ENCODE measurements at places on chromosomes 16 and 17. TPM values are rescaled to one million over a fixed set of nuclear protein-coding genes. Genes with fewer than 3 reads are reported as not detected.

GRCh38 chr16:56272583-56272894 is 81.2 kb downstream of the GNAO1 start:
- DNase-seq: no peak

DNA sequence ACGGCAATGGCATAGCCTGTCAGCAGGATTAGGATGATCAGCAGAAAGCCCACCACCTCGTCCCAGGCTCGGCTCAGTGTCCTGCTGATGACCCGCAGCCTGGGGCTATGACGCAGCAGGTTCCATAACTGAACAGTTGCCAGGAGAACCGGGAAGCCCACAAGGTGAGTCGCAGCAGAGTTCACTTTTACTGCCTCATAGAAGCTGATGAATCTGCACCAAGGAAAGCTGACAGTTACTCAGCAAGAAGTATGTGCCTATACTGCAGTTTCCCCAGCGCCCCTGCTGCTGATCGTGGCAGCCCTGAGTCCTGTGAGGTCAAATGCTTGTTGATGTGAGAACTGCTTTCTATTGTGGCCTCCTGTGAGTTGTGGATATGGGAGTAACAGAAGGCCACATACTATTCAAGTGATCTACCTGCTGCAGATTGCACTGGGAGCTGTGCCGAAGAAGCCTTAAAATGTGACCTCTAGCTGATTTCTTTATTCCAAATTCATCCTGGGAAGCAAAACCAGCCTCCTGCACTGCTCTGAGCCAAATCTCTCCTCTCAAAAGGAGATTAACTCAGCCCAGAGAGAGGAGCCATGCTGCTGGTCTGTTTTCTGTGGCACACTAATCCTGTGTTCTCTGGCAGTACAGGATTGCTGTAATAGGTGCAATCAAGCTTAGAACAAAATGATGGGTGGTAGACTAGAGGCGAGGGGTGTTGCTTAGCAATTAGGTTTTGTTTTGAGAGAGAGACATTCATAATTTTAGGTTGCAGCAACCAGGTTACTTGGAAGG is 38.8 kb downstream of the IST1 start:
- no peak for DNase-seq

Gene KRTAP16-1
- not detected for total RNA-seq

- no peak for DNase-seq
Observed at GRCh38 chr16:15803618-15804017, 53.2 kb downstream of the MYH11 start.

DNA sequence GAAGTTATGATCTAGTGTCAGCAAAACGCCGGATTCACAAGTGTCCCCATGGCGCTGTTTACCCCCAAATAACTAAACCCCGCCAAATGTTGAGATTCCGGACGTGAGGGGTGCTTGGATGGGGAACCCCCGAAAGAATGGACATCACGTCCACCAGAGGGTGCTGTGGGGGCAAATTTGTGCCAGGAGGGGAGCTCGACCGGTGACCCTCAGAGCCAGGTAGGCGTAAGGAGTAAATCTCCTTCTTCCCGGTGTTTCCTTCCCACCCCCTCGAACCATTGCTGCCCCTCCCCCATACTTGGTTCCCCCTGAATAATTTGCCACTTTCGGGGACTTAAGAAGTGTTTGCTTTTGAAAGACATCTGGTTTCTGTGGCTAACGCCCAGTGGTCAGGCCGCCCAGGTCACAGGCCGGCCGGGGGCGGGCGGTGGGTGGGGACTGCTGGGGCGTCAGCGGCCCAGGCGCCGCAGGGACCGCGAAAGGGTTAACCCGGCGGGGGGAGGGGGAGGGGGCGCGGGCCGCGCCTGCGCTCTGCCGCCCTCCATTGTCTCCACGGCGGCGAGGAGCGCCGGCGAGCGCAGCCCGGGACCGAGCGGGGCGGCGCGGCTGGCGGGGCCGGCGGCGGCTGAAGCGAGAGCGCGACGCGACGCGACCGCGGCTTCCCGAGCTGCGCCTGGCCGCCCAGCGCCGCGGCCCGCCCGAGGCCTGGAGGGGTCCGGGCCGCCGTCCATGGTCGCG is at the start of gene ZNRF1:
ZNRF1 (plus strand) TSS at position 544 of the 738 bp plus-strand sequence. CDS start 648 bp downstream, outside the sequence.
- DNase-seq: peak; percentile 89

Gene C17orf78
- total RNA-seq: not detected

GRCh38 chr17:4559966-4560365 is 411 bp downstream of the GGT6 start:
- DNase-seq: no peak

DNA sequence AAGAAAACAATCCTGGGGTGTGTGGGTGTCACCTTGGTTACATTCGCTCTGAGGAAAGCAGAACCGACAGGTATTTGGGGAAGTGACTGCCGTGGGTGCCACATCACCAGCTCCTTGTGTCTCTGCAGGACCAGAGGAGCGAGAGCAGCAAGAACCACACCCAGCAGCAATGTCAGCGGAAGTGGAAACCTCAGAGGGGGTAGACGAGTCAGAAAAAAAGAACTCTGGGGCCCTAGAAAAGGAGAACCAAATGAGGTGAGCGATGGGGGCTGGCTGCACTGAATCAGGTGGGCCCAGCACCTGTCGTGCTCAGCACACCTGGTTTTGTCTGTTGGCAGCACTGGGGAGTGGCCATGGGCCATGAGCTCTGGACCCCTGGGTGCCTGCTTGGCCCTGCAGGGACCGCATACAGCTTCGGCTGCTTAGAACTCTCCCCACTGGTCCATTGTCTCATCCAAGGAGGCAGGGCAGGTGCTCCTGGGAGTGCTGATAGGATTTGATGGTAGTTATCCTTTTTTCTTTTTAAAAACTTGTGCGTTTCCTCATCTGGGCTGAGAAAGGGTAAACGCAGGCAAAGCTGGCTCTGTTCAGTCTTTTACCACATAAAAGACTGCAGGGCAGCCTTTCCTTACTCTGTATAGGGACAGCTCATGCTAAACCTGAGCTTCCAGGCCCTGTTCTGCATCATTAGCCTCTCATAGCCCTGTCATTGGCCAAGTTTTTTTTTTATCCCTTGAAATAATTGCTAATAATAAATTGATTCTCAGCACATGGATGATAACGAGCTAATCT is 29.4 kb downstream of the HMOX2 start:
- peak; percentile 72 for DNase-seq

GRCh38 chr16:79628501-79628975 is 28.0 kb upstream of the MAF start:
- DNase-seq: no peak

Gene CHD9NB
- 0.74 TPM for total RNA-seq

GRCh38 chr17:1239210-1239609 is 31.0 kb upstream of the BHLHA9 start:
- DNase-seq: no peak

GRCh38 chr17:78933025-78933958 is 8.1 kb upstream of the TIMP2 start:
- peak; percentile 56 for DNase-seq

Gene GNPTG
- total RNA-seq: 43.5 TPM

DNA sequence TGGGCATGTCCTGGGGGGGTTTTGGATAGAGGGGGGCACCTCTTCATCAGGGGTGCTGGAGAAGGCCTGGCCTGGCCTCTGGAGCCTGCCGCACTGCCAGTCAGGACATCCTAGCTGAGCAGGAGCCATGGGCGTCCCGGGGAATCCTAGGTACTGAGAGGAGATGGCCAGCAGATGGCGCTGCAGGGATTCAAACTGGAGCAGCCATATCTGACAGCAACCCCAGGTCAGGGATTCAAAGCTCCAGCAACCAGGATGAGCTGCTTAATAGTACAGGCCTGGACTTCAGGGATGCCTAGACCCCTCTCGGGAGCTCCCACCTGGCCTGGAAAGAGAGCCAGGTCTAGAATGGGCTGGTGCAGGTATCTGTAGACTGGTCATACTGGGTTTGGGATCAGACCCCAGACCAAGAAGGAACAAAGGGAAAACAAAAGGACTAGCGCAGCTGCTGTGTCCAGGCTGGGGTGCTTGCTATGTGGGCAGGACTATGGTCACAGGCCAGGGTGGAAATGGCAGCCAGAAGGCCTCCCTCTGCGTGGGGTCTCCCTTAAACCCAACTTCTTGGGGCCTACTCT is 306.9 kb upstream of the RBFOX1 start:
- DNase-seq: peak; percentile 81

Gene NOD2
- total RNA-seq: 0.82 TPM

DNA sequence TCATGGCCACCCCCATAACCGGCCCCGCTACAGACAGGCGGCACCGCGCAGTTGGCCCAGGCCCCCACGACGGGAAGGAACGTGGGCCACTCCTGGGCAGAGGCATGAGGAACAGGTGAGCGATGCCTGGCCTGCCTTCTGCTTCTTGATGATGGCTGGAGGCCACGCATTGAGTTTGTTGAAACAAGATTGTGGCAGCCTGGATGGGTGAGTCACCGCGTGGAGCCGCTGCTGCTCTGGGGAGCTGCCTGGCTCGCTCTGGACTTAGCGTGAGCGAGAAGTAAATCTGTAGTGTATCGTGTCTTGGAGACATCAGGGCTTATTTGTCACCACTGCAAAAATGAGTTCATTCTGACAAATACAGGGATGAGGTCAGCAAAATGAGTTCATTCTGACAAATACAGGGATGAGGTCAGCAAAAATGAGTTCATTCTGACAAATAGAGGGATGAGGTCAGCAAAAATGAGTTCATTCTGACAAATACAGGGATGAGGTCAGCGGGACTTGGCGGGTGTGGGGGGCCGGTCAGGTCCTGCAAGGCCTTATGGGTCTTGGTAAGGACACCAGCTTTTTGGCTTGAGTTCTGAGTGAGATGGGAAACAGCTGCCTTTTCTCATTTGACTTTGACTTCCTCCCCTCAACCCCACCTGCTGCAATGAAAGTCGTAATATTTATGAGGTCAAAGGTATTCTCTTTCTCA is 93.0 kb downstream of the SEC14L1 start:
- peak; percentile 45 for DNase-seq

GRCh38 chr16:29978081-29978480 is 4.4 kb downstream of the TAOK2 start:
- DNase-seq: no peak

Gene NAGS
- total RNA-seq: 2.9 TPM

Gene RUNDC3A
- total RNA-seq: 4.5 TPM

DNA sequence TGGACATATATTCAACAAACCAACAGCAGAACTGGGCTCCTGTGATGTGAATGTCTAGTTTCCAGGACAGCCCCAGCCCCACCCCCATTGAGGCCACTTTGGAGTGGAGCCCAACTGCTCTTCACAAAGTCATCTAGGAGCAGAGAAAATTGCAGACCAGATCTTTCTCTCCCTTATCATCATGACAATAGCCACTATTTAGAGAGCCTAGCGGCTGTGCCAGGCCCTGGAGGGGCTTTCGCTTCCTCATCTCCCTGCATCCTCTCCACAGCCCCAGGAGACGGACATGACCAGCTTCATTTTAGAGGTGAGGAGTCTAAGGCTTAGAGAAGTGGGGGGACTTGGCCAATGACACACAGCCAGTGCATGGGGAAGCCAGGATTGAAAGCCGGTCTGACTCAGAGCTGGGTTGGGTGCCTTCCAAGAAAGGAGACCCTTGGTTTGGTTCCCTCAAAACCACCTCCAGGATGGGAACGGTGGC is 1.4 kb downstream of the PRSS8 start:
- no peak for DNase-seq

Gene RTN4RL1
- total RNA-seq: 4.4 TPM

GRCh38 chr17:6711681-6712057 is 1.5 kb downstream of the SLC13A5 start:
- no peak for DNase-seq

Gene TBC1D28
- not detected for total RNA-seq

GRCh38 chr17:75418531-75418930 is 13.1 kb upstream of the GRB2 start:
- no peak for DNase-seq

Gene SMARCD2
- 39.0 TPM for total RNA-seq

DNA sequence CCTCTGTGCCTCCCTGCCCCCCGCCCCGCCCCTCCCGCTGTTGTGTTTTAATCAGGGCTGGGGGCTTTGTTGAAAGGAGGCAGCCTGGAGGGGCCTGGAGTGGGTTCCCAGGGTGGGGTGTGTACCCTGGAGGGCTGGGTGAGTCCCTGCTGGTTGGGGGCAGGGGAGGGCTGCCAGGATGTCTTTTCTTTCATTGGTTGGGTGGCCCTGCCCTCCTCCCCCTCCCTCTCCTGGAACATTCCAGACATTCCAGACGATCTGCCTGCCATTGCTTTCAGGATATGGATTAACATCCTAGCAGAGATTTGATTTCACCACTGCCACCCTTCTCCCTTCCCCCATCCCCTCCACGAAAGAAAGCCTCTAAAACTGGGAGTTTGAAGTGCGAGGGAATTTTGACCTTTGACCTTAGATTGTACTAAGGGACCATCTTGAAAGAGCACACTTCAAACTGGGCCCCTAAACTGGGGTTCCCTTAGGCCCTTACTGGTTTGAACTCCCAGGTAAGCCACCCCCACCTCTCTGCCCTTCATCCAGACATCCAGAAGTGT is 25.3 kb downstream of the IGF2BP1 start:
- DNase-seq: no peak

GRCh38 chr16:57041182-57042156 is 50.9 kb upstream of the CPNE2 start:
- no peak for DNase-seq

DNA sequence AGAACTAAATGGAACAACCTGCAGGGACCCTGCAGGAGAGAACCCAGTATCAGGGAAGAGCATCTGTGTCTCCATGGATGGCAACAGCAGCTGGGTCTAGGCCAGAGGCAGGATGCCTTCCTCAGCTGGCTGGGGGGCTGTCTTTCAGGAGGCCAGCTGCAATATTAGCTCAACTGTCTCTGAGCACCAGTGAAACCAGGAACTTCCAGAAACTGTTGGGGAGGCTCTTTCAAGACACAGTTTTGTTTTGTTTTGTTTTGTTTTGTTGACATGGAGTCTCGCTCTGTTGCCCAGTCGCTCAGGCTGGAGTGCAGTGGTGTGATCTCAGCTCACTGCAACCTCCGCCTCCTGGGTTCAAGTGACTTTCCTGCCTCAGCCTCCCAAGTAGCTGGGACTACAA is 7.6 kb downstream of the GPR142 start:
- DNase-seq: no peak

Gene TMIGD1
- total RNA-seq: not detected

GRCh38 chr17:59391021-59391420 is 59.6 kb downstream of the YPEL2 start:
- no peak for DNase-seq

Gene SMTNL2
- total RNA-seq: 15.2 TPM

Gene ADAMTS18
- total RNA-seq: not detected

Gene SKAP1
- not detected for total RNA-seq

Gene ITGAX
- total RNA-seq: 2.1 TPM

GRCh38 chr16:54286366-54287130 is at the start of gene IRX3:
Gene IRX3 (minus strand): TSS chr16:54286787. CDS start chr16:54286050, 737 bp downstream.
- peak; percentile 96 for DNase-seq

- no peak for DNase-seq
Observed at GRCh38 chr16:86398622-86399021, 111.7 kb upstream of the FOXF1 start.

DNA sequence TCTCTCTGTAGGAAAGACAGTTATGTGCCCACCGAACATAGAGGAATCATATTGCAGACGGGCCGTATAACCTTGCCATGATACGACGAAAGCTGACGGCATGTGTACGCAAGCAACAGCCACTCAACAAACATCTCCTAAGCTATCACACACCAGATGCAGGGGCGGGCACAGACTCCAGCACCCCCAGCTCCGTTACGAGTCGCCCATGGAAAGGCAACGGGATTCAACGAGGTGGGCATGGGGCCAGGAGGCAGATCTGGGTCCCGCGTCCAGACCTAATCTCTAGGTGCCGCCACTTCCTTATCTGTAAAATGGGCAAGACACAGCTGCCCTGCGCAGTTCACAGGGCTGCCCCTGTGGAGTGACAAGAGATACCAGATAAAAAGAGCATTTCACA is 35.6 kb downstream of the ABR start:
- no peak for DNase-seq

Measured in right cardiac atrium (tissue), 5 donors.